T-cell (primary cell): ENCODE measurements at places on chromosomes 5 and 9. TPM values are rescaled to one million over a fixed set of nuclear protein-coding genes. Genes with fewer than 3 reads are reported as not detected.

PRSS3 gene
- 1.1 TPM for total RNA-seq

ARHGAP26 gene
- 23.5 TPM for total RNA-seq

TMEM161B gene
- total RNA-seq, result 28.7 TPM

PHF24 gene
- total RNA-seq, result not detected

GRCh38 chr9:105098370-105098769, 146.1 kb upstream of the SLC44A1 start:
- H3K27me3 ChIP-seq, result no peaks in the 10 kb centered on the region
- no peak overlapping the region for H3K27ac ChIP-seq
- no peak for DNase-seq
- no peaks in the 10 kb centered on the region for H3K4me1 ChIP-seq
- no peaks in the 10 kb centered on the region for H3K36me3 ChIP-seq

DNA sequence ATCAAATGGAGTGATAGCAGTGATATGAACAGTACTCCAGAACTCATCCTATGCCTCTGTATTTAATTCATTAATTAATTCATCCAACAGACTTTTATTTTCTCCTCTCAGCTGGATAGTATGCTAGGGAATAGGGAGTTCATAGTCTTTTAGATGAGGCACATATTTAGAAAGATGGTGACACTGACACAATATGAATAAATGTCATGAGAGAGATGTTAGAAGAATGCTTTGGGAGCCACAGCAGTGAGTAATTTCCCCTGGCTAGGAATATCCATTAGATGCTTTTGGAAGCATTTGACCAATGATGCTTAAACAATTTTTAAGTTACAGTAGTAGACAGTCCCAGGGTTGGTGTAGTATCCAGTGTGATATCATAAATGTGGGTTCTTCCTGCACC, 428.7 kb upstream of the SGCD start:
- no peaks in the 10 kb centered on the region for H3K36me3 ChIP-seq
- H3K4me1 ChIP-seq, result no peaks in the 10 kb centered on the region
- H3K4me3 ChIP-seq, result no peak overlapping the region
- no peak for DNase-seq

- H3K4me3 ChIP-seq, result peak overlapping the region; percentile 38
- H3K27me3 ChIP-seq, result no peaks in the 10 kb centered on the region
- peak overlapping the region; percentile 59 for H3K27ac ChIP-seq
- no peak for DNase-seq
- H3K36me3 ChIP-seq, result no peaks in the 10 kb centered on the region
Measured at GRCh38 chr5:172807766-172808311, 26.2 kb upstream of the ERGIC1 start.

- DNase-seq, result no peak
- H3K4me1 ChIP-seq, result no peaks in the 10 kb centered on the region
- no peak overlapping the region for H3K4me3 ChIP-seq
- no peak overlapping the region for H3K27ac ChIP-seq
Measured at GRCh38 chr9:87667164-87667738, 58.7 kb upstream of the CTSL start.

DNA sequence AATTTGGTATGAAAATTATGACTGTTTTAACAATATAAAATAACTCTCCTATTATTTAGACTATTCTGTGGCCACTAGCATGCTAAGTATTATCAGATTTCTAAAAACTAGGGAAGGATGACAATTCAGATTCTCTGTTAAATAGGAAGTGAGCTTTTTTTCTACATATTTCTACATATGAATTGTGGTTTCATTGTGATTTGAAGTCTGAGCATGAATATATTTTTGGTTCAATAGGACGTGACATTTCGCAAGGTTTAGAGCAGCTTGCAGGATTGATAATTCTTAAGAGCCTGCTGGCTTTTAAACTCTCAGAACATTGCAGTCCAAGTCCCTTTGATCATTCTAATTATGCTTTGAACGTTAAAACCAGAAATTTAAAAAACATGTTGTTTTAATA, 82.9 kb downstream of the ADGRV1 start:
- H3K4me3 ChIP-seq, result no peak overlapping the region
- no peak for DNase-seq
- no peaks in the 10 kb centered on the region for H3K36me3 ChIP-seq
- no peak overlapping the region for H3K27ac ChIP-seq

DNA sequence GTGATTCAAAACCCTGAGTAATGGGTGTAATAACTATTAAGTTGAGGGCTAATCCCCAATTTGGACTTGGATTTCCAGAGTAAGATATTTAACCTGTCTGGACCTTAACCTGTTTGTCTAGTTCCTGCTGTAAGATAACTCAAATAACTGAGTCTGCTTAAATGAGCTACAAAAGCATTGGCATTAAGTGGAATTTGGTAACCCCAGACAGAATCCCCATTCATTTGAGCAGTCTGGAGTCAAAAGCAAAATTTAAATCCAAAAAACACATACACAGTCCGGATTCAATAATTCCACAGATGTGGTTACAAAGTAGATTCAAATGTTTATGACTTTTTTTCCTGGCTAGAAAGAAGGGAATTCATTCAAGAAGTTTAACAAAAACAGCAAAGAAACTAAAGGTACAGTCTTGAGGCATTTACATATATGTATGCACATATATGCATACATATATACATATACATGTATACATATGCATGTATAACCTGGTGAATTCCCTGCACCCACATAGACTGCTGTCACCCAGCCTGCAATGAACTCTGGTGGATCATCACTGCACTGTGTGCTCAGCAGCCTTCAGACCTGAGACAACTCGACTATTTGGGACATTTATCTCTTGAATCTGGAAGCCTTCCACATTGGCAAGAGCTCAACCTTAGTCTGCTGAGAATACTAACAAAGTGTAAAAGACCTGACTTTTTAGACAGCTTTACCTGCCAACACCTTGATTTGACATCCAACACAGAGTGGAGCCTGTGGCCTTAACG, 205.4 kb downstream of the LURAP1L start:
- DNase-seq, result no peak
- no peaks in the 10 kb centered on the region for H3K36me3 ChIP-seq
- no peaks in the 10 kb centered on the region for H3K27me3 ChIP-seq
